ENCODE measurements at places on chromosomes 16 and 17.

GRCh38 chr17:65755799-65756198 lies 194.4 kb upstream of the AXIN2 start:
- no peak for DNase-seq

DNA sequence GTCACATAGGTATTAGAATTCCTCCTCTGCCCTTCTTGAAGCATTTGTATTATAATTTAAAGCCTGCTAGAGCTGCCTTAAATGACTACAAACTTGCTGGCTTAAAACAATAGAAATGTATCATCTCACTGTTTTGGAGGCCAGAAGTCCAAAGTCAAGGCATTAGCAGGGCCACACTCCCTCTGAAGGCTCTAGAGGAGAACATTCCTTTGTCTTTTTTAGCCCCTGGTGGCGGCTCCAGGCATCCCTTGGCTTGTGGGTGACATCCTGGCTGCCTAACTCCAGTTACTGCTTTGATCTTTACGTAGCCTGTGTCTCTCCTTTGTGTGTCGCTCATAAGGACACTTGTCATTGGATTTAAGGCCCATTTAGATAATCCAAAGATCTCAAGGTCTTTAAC lies 186.6 kb upstream of the SALL1 start:
- DNase-seq = no peak

DNA sequence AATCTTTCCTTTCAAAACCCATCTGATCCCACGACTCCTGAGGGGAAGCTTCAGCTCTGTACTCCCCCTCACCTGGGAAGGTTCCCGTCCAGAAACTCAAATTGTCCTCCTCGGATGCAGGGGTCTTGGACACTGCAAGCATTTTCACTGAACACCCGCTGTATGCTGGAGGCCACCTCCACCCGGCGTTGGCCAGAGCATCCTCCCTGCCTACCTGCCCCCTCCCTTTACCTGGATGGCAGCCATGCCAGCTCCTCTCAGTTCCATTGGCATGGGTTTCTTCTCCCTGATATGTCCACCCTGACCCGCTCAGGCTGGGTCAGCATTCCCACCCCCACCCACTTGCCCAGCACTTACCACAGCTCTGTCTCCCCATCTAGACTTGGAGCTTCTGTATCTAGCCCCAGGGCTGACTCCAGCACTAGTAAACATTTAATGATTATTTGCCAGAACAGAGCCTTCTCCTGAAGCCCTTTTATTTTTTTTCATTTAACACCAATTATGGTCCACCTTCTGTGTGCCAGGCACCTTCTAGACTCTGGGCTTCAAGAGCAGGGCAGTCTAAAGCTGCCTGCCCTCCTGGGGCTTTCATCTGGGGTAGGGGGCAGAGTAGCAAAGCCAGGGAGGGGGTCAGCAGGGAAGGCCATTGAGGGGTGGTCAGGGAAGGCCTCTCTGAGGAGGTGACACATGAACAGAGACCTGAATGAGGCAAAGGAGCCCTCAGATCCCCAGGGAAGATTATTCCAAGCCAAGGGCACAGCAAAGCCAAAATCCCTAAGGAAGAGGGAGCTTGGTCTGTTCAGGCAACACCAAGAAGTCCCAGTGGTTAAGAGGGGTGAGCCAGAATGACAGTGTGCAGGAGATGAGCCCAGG lies 8.9 kb upstream of the KRT19 start:
- no peak for DNase-seq

DNA sequence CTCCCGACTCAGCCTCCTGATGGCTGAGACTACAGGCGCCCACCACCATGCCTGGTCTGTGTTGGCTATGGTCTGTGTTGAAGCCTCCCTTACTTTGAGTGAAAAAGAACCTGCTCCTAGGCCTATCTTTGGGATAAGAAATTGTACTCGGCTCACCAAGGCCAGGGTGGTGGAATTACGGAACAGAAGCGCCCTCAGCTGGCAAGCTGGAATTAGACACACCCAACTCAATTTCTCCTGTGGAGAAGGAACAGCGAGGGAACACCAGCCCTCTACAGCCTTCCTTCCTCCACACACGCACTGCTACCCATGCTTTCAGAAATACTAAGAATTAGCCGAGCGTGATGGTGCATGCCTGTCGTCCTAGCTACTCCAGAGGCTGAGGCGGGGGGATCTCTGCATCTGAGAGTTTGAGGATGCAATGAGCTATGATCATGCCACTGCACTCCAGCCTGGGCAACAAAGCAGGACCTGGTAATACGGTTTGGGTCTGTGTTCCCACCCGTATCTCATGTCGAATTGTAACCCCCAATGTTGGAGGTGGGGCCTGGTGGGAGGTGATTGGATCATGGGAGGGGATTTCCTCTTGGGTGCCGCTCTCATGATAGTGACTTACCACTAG lies 40.1 kb upstream of the RBBP6 start:
- no peak for DNase-seq

GRCh38 chr16:84794186-84794585 lies 25.6 kb upstream of the CRISPLD2 start:
- DNase-seq = no peak

- no peak for DNase-seq
Measured at GRCh38 chr17:40417258-40417608, 463 bp downstream of the TOP2A start.

GRCh38 chr17:81516439-81516838 lies 3.8 kb upstream of the ACTG1 start:
- DNase-seq = no peak

DNA sequence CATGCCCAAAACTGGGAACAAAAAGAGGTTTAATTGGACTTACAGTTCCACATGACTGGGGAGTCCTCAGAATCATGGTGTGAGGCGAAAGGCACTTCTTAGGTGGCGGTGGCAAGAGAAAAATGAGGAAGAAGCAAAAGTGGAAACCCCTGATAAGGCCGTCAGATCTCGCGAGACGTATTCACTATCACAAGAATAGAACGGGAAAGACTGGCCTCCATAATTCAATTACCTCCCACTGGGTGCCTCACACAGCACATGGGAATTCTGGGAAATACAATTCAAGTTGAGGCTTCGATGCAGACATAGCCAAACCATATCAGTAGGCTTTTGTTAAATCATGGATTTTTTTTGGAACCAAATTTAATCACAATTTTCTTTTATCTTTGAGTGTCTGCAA lies 24.4 kb downstream of the RBL2 start:
- no peak for DNase-seq

- no peak for DNase-seq
Measured at GRCh38 chr16:20897253-20897897, 2.8 kb downstream of the DCUN1D3 start.

- no peak for DNase-seq
Measured at GRCh38 chr17:20314834-20315233, 152.5 kb downstream of the LGALS9B start.

- no peak for DNase-seq
Measured at GRCh38 chr16:11212798-11213196, 43.2 kb downstream of the SOCS1 start.

- no peak for DNase-seq
Measured at GRCh38 chr17:77184474-77184873, 43.7 kb downstream of the SEC14L1 start.

- no peak for DNase-seq
Measured at GRCh38 chr17:6100146-6100545, 30.0 kb downstream of the WSCD1 start.

GRCh38 chr17:39146273-39146672 lies 5.2 kb downstream of the PLXDC1 start:
- no peak for DNase-seq

DNA sequence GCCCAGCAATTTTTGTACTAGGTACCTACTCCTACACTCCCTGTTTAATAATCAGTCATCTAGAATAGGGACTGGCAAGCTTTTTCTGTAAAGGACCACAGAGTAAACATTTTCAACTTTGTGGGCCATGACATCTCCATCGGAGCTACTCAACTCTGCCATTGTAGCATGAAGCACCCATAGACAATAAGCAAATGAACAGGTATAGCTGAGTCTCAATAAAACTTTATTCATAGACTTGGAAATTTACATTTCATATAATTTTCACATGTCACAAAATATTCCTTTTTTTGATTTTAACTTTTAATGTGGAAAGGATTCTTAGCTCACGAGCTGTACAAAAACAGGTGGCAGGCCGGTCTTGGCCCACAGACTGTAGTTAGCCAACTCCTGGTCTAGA lies 345.8 kb downstream of the SOX9 start:
- DNase-seq = no peak

GRCh38 chr16:55834049-55834448 lies 1.2 kb upstream of the CES1 start:
- DNase-seq = no peak

- no peak for DNase-seq
Measured at GRCh38 chr17:57600074-57600473, 145.0 kb downstream of the CCDC182 start.

DNA sequence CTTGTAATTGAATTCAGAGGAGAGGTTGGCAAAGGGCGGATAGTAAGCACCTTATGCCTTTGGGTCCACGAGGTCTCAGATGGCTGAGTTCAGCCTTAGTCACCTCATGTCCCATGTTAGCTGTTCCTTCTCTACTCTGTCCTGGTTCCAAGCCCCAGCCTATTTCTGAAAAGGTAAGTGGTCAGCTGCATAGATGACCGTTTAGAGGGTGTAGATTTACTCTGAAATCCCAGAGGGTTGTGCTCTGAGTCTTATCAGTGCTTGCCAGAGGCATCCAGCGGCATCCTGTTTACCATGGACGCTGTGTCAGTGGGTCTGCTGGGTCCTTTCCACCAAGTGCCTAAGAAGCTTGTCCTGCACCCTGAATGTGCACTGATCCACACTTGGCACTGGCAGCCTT lies 1.9 kb downstream of the ZNF778 start:
- DNase-seq = no peak

- no peak for DNase-seq
Measured at GRCh38 chr17:15048381-15048780, 216.7 kb downstream of the PMP22 start.

- no peak for DNase-seq
Measured at GRCh38 chr17:43456661-43457361, 27.0 kb upstream of the DHX8 start.

- no peak for DNase-seq
Measured at GRCh38 chr16:4515611-4516233, 22.9 kb downstream of the CDIP1 start.

DNA sequence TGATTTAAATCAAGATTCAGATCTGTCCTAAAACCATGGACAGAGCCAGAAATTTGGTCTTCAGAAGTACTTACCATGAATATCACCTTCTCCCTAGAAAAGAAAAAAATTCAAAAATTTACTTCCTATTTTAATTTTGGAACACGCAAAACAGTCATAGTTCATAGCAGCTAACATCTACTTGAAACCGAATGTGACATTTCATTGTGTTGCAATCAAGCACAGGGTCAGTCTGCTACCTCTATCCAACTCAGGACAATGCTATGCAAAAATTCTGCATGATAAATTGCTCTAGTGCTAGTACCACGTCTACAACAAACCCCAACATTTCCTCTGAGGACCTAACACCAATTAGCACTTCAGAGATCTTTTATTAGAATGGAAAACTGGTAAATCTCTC lies 7.7 kb downstream of the JPT1 start:
- no peak for DNase-seq

DNA sequence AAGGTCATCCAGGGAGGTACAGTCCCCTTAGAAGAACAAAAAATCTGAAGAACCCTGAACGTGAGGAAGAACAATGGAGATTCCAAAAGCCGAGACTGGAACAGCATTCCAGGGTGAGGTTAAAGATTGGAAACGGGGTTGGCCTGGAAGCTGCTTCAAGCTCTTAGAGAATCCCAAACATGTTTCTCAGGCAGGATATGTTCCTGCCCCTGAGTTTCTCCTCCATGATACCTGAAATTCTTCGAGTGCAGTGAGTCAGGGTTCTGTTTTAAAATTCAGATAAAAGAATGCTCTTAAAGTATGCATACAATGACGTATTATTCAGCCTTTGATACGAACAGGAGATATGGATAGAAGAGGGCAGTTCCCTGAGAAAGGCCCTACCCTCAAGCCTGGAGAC lies 293.1 kb downstream of the HS3ST3B1 start:
- no peak for DNase-seq

- no peak for DNase-seq
Measured at GRCh38 chr16:67269766-67270165, 9.6 kb upstream of the PLEKHG4 start.

GRCh38 chr16:71974068-71974818 lies 26.0 kb downstream of the PKD1L3 start:
- no peak for DNase-seq

- no peak for DNase-seq
Measured at GRCh38 chr17:81350320-81350890, 44.9 kb upstream of the BAHCC1 start.

- DNase-seq = no peak
Measured at GRCh38 chr16:69672998-69673713, 53.2 kb downstream of the NQO1 start.

- no peak for DNase-seq
Measured at GRCh38 chr16:83554540-83554939, 253.2 kb upstream of the HSBP1 start.

- no peak for DNase-seq
Measured at GRCh38 chr16:55021595-55022475, 91.2 kb downstream of the IRX5 start.

DNA sequence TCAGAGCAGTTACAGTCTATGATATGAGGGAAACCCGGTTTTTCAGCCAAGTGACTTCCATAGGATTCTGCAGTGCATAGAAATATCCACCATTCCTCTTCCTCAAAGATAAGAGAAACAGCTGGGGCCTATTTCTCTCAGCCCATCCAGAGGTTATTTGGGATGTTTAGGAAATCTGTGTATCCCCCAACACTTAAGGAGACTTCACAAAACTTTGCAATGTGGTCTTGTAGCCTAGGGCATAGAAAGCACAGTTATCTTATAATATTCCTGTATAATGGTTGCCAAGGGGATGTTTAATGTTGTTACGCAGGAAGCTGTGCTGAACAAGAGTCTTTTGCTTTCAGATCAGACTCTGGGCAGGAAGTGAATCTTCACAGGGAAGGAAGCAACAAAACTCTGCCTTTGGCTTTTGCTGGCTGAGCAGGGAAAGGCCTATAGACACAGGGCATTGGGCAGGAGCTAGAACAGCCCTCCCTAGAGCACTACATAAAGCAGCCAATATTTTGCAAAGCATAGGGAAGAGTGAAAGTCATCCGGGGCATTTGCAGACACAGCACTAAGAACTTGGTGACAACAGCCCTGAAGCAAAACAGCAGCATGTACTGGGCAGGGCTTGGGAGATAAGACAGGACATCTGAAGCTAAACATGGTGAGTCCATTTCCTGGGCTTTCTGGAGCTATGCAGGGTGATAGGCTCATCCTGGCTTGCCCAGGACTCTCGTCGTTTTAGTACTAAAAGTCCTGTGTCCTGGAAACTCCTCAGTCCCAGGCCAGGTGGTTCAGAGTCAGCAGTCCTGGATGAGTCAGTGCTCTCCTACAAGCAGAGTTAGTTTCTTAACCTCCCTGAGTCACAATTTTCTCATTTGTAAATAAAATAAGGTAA lies 18.7 kb upstream of the BEAN1 start:
- DNase-seq = peak; percentile 42
